Stimulated activated CD4-positive, alpha-beta T cell treated with anti-CD3 and anti-CD28 coated beads, Interleukin-15, amount 100 ng/mL, for 24 hours (primary cell): ENCODE measurements at places on chromosomes 4 and X.

DNA sequence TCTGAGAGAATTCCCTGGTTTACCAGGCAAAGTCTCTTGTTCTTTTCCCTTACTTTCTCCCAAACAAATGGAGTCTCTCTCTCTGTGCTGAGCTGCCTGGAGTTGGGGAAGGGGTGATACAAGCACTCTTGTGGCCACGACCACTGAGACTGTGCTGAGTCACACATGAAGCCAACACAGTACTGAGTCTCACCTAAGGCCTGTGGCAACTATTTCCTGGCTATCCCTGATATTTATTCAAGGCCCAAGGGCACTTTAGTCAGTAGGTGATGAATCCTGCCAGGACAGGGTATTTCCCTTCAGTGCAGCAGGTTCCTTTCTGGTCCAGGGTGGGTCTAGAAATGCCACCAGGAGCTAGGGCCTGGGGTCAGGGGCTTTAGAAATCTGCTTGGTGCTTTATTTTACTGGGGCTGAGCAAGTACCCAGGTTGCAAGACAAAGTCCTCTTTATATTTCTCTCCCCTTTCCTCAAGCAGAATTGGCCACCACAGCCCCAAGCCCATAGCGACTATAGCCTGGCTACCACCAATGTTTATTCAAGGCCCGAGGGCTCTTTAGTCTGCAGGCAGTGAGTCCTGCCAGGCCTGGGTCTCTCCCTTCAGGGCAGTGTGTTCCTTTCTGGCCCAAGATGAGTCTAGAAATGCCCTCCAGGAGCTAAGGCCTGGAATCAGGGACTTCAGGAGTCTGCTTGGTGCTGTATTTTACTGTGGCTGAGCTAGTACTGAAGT is 10.5 kb downstream of the ARL13A start:
- DNase-seq = no peak

GRCh38 chr4:122716825-122717448 is 15.6 kb upstream of the BBS12 start:
- peak; percentile 89 for DNase-seq

DNA sequence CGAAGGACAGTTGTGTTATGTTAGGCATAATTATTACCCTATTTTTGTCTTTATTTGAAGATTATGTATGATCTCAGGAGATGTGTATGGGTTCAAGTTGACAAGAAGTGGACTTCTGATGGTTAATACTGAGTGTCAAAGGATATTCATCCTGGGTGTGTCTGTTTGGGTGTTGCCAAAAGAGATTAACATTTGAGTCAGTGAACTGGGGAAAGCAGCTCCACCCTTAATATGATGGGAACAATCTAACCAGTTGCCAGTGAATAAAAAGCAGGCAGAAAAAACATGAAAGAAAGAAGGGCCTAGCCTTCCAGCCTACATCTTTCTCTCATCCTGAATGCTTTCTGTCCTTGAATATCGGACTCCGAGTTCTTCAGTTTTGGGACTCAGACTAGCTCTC is 332.6 kb downstream of the DTHD1 start:
- no peak for DNase-seq

- no peak for DNase-seq
Observed at GRCh38 chrX:38150993-38151392, 69.7 kb downstream of the SRPX start.

DNA sequence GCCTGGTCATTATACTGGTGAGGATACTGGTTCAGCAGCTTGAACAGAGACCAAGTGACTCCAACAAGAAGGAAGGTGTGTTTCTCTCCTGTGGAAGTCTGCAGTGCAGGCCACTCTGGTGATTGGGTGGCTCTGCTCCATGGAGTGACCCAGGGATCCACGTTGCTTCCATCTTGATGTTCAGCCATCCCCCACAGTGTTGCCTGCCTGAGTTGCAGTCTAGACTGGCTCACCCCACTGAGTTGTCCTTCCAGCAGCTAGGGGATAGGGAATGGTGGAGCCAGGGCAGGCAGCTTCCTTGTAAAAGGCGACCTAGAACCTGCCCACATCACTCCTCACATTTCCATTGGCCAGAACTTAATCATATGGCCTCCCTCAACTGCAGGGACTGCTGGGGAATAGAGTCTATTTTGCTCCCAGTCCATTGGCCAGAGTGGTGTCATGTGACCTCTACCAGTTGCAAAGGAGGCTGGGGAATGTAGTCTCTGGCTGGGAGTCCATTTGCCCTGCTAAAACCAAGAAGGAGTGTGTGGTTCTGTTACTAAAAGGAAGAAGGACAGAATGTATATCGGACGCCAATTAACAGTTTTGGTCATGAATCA is 8.0 kb downstream of the MAN2B2 start:
- DNase-seq = no peak

GRCh38 chr4:168199260-168199957 is 107.1 kb downstream of the ANXA10 start:
- DNase-seq = no peak

DNA sequence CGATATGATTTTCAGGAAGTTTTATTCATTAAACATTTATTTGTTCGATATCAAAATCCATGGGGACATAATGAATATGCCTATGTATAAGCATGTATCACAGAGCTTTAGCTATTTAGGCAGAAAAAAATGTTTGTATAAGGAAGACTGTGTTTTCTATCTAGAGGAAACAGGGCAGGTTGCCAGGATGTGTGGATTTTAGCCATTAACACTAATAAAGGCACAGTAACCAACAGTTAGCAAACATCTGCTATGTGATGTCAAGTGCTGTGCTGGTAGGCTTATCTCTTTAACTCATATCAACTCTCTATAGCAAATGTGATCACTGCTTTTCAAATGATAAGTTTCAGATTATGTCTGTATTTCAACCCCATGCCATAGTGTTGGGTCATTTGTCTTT is 708.9 kb upstream of the HS3ST1 start:
- no peak for DNase-seq

- peak; percentile 27 for DNase-seq
Observed at GRCh38 chrX:110992611-110993010, 103.4 kb upstream of the PAK3 start.

GRCh38 chrX:110341189-110342035 is 17.2 kb upstream of the RTL9 start:
- no peak for DNase-seq

DNA sequence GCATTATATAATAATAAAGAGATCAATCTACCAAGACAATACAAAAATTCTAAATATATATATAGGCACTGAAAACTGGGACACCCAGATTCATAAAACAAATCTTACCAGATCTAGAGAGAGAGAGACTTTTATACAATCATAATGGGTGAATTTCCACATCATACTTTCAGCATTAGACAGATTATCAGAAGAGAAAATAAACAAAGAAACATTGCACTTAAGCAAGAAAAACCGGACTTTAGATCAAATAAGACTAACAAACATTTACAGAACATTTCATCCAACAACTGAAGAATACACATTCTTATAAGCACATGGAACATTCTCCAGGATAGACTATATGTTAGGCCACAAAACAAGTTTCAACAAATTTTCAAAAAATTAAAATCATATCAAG is 245.1 kb downstream of the INPP4B start:
- no peak for DNase-seq

GRCh38 chrX:72060196-72060920 is 71.4 kb downstream of the RTL5 start:
- no peak for DNase-seq

DNA sequence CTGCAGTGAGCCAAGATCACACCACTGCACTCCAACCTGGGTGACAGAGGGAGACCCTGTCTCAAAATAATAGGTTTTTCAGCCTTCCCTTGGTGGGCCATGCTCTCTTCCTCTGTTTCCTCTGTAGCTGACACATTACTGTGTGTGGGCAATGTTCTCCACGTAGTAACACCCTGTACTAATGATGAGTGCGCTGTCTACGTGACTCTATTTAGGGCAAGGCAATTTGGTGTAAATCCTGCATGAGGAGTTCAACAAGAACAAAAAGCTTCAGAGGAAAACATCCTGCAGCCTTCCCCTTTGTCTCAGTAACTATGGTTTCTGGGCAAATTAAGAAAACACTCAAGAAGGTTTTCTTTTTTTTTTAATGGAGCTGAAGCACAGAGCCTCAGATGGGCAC is 24.4 kb upstream of the JAKMIP1 start:
- DNase-seq = no peak
